ENCODE measurements at places on chromosomes 6 and 20.

GRCh38 chr6:35148167-35148741 lies 7.1 kb upstream of the TCP11 start:
- DNase-seq: no peak

GRCh38 chr6:28515676-28516075 lies at the start of gene GPX6:
Gene GPX6, minus strand, starts transcription at chr6:28515793. Its CDS starts 50 bp downstream, at chr6:28515743.
- no peak for DNase-seq

DNA sequence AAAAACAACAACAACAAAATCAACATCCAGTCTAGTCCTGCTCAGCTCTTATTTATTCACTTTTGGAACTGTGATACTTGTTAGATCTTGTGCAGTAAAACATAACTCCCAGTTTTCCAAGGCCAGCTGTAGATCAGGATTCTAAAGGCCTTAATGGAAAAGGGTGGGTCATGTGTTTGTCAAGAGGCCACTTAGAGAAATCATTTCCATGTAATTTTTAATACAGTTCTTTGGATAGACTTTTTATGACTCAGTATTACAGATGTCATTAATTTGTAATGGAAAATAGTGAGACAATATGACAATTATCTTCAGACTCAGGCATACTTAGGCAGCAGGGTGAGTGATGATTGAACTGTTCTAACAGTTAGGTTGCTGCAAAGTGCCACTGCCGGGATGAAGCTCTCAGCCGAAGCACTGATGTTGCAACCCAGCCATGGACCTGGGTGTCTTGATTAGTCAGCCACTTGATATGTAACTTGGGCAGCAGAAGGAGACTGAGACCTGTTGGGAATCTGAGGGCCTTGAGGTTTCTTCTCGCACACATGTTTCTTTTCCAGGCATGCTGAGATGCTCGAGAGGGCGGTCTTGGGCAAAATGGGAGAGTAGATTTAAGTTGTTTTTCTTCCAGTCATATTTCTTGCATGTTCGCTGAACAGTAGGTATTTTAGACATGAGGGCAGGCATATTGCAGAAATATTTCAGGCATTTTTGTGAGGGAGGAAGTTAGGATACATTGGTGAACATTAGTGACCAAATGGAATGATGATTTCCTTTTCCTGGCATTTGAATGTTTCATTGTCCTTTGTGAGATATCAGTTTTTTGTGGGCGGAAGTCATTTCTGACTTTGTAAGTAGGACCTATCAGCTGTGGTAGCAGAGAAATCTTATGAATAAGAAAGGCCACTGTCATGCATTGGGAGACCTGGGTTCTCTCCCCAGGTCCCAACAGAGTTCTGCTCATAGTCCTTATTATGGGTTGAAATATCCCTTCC lies 52.3 kb downstream of the SLX4IP start:
- DNase-seq: no peak

DNA sequence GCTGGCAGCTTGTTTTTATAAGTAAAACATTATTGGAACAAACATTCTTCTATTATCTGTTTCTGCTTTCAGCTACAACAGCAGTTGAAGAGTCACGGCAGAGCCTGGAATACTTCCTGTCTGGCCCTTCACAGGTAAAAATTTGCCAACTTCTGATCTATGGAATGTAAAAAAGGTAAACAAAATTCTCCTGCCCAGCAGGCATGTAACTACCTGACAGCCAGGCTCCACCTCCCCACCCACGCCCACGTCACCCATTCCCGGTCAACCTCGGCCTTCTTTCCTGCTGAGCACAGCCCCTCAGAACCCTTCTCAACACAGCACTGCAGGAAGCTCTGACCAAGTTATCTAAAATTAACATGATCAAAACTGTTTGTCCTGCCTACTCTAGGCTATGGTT lies 166.0 kb downstream of the DLL1 start:
- DNase-seq: peak; percentile 16

DNA sequence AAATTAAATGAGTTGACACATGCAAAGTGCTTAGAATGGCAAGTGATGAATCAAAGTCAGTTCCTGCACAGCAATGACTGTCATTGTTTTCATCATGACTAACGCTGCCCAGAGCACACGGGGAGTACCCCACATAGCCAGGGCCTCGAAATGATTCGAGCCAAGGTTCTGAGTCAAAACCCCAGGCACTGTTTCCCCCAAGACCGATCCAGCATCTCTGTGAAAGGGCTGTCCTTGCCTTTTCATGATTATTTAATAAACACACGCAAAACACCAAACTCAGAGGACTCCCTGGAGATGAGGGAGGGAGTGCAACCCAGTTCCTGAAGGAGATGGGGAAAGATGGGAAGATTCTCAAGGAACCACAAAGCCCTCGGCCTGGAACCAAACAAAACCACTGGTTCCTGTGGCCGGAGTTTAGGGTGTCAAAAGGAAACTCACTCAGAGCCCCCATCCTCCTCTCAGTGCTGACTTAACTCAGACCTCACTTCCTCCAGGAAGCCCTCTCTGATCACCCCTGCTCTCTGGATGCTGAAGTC lies 3.8 kb downstream of the PREX1 start:
- no peak for DNase-seq

DNA sequence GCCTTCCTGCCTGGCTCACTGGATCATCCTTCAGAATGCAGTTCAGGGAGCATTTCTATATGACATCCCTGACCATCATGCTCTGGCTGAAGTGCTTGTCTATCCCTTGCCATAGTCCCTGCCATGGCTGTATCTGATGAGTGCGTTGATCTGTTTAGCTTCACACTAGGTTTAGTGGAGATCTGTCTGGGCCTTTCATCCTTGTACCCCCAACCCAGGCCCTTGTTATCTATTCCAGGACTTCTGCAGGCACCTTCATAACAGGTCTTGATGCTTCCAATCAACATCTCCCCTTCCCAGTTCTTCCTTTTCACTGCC lies 102.4 kb downstream of the QRSL1 start:
- no peak for DNase-seq

- DNase-seq: no peak
Observed at GRCh38 chr6:139758209-139758611, 383.8 kb upstream of the CITED2 start.

DNA sequence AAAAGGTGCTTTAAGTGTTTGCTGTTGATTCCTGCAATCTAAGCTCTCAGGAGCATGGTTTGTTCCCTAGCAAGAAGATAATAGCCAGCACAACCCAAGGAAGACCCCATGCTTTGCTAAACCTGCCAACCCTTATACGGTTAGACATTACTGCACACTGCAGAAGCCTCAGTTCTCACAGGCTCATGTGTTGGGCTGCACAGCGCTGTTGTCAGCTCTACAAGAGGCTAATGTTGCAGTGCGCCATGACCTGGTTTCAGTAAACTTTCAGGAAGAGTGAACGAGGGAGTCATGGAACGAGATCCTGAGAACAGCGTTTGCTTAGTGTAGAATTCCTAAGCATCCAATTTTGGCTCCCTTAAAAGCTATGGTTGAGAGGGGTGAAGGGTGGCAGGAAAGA lies 218.5 kb downstream of the ARHGAP18 start:
- no peak for DNase-seq

- DNase-seq: peak; percentile 76
Observed at GRCh38 chr6:157873735-157874344, 50.8 kb downstream of the SNX9 start.

- DNase-seq: no peak
Observed at GRCh38 chr6:4797587-4797986, 21.4 kb downstream of the CDYL start.

DNA sequence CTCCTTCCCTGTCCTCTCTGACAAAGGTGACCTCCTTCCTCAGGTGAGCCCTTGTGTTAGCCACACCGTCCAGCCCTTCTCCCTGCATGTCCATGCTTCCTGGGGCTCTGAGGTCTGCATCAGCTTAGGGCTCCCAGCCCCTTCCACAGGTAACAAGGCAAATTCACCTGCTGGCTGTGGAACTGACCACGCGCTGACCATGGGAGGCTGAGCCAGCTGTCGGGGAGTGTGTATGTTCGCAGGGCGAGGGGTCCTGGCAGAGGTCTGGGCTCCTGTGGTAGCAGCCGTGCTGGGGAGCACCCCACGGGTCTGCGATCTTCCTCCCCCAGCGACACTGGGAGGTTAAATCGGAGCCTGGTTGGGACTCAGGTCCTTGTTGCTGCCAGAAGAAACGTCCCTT lies 136.7 kb downstream of the PHACTR3 start:
- no peak for DNase-seq

DNA sequence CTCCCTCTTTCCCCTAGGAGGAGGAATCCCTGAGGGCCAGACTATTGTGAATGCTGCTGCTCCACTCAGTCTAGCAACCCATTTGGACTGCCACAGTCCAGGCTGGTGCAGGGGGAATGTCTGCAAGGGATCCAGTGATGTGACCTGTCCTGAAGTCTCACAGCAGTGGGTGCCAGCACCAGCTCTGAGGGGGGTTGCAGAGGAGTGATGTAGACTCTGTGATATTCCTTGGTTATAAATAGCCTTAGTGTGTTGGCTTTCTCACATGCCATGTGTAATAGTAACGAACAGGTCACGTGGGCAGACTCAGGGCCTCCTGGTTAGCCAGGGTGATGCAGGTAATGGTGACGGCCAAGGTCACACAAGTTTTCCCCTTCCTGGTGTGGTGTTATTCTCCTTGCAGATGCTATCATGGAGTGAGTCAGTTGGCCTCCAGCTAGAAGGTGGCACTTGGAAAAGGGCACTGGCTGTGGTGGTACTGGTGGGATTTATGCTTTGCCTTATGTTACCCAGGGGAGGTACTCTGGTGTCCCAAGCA lies 404.4 kb downstream of the UTRN start:
- DNase-seq: no peak

DNA sequence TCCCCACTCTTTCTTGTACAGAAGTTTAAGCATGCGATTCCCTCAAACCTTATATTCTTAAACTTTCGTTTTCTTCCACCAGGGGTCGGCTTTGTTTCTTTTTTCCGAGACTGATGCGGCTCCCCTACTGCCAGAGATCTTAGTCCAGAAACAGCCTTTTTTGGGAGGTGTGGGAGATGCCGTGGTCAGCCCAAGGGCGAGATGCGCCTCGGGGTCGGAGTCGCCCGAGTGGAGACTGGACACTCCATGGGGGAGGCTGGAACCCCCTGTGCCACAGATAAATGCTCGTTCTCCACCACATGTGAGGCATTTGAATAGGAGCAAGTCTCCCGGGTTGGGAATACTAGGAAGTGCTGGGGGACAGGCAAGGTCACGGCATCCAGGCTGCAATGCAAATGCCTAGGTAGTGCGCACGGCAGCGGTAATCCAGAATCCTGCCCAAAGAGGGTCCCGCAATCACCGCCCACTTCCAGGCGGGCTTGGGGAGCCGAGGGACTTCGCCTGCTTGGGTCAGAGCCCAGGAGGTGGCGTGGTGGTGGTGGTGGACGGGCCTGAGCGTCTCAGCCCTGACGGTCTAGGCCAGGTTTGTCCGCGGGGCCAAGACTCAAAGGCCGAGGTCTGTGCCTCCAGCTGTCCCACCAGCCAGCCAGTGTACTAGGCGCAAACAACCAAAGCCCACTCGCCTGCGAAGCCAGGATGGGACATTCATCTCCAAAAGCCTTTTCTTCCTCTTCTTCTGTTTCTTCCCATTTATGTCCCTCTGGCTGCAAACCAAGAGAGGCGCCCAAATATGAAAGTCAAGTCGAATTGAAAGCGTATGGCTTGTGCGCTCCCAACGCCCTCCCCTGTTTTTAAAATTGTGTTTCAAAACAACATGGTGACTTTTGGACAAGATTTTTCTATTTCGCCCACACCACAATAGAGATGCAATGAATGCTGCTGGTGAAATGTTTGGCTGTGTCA lies 39.3 kb upstream of the OSTM1 start:
- no peak for DNase-seq

- DNase-seq: no peak
Observed at GRCh38 chr6:43796903-43797890, 27.2 kb downstream of the VEGFA start.

DNA sequence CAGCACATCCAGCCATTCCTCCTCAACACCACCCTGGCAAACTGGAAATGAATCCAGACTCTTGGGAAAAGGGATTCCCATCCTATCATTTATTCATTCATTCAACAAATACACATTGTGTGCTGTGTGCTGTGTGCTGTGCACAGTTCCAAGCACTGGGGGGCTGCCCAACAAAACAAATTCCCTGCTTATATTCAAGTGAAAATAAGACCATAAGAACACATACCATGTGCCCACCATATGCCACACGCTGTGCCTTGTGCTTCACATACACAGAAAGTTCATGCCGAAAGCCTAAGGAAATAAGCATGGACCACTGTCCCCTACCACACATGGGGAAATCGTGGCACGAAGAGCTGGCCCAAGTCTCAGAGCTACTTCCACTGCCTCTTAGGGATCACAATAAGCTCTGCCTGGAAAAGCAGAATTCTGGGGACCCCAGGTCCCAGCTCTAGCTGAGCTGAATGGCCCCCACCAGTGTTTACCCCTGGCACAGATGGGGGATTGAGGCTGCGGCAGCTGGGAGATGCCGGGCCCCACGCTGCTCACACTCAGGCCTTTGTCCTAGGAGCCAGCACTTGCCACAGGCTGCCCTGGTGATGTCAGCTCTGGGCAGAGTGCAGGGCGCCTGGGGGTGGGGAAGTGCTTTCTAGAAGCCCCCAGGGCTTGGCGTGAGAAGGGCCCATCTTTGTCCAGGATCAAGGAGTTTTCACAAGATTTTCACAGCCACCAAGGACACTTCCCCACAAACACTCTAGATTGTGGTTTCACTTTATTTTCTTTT lies 99.6 kb downstream of the PREX1 start:
- DNase-seq: no peak

GRCh38 chr6:158142789-158143188 lies 25.3 kb downstream of the SERAC1 start:
- no peak for DNase-seq

- no peak for DNase-seq
Observed at GRCh38 chr6:142927271-142927580, 17.8 kb downstream of the HIVEP2 start.

DNA sequence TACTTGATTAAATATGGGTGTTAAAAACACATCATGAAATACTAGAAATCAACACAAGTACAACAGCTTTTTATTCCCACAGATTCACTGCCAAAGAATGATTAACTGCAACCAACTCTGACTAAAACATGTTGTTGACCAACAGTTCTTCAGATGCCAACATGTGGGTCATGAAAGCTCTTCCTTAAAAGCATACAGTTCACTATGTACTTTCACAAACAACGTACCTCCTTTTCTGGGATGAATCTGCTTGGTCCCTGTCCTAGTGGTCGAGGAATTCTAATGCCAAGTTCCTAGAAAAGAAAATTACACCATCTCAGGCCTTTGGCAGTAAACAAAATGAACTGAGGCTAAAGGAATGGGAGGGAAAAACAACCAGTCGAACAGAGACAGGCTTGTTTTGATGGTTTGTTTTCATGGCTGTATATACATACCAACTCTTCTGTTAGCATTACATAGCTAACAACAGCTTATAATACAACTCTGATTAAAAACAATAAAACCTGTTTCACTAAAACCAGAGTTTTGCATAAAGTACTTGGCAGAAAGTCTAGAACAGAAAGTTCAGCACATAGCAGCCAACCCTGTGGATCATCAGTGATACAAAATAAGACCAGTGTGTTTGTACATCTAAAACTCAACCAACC lies 92.5 kb downstream of the SESN1 start:
- DNase-seq: no peak
